Inflammatory macrophage treated with lipopolysaccharide for 1 hour (primary cell): ENCODE measurements at places on chromosomes 5 and 9.
A peak's percentile ranks its signal among the peaks of the same experiment; 100 is the strongest.

GRCh38 chr9:128245421-128246151 lies 30.2 kb downstream of the GOLGA2 start:
- DNase-seq = no peak

GRCh38 chr9:18343784-18344183 lies 130.2 kb upstream of the ADAMTSL1 start:
- DNase-seq = no peak

- DNase-seq = no peak
These were observed 116.6 kb upstream of the SLC44A1 start for GRCh38 chr9:105127863-105128220.

DNA sequence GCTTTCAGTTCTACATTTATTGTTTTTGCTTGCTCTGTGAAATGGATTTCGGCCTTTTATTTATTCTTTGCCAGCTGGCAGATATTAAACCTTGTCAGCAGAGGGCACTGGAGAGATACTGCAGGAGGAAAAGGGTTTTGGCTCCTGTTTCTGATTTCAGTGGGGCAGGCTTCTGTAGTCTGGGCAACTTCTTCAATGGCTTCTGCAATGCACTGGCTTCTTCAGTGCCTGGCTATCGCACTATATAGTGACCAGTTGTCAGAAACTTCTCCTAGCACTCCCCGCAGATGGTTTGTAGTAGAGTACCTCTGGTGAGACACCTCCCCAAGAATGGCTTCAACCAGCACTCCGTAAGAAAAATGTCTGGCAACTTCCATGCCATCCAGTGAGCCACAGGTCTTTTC lies 3.2 kb upstream of the NFX1 start:
- peak; percentile 80 for DNase-seq

DNA sequence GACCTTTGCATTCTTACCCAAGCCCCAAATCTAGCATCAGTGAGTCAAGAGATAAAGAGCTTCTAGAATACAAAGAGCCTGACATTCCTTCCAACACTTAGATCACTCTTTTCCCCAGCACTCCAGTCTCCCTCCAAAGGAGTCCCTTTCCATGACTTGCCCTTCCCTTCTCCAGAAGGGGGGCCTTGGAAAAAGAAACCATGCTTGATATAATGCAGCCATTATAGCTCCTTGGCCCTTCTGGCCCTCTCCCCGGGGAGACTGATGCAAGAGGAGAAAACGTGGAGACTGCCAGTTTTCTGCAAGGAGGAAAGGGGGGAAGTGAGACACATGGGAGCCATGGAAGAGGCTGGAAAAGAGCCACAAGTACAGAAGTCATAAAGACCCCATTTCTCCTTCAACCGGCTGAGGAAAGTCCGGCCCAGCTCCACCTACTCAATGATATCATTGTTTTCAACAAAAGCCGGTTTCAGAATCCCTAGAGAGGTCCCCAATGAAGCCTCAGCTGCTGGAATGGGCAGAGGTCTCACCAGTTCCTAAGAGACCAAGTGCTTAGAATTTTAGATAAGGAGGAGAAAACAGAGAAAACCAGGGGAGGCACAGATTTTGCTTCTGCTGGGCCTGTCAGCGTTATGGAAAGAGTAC lies 29.0 kb downstream of the ADAM19 start:
- DNase-seq = no peak

DNA sequence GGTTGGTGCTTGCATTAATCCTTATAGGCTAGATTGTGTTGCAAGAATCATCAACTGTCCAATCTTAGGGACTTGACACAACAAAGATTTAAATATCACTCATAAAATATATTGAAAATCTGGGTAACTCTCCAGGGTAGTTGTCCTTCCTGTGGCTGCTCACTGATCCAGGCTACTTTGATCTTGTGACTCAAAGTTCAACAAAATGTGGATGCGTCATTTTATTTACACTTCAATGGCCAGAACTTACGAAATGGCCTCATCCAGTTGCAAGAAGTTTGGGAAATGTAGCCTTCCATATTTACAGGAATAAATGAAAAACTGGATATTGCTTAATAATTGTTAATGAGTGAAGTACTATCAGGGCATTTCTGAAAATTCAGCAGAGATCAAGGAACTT lies 235.5 kb upstream of the ACTBL2 start:
- DNase-seq = no peak

DNA sequence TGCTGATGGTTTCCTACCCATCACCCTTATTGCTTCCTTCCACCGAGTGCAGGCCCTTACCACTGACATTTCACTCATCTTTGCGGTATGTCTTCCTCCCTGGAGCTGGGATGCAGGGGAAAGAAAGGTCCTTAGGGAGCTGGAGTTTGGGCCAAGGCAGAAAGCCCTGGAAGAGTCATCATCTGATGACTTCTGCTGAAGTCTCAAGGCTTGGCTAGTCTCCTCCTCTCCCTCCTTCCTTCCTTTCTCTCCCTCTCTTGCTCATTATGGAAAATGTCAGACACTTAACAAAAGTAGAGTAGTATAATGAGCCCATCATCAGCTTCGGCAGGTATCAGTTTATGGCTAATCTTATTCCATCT lies 40.0 kb downstream of the LARP1 start:
- no peak for DNase-seq
